SW480 (cell line): ENCODE measurements at places on chromosomes 12 and 14.

DNA sequence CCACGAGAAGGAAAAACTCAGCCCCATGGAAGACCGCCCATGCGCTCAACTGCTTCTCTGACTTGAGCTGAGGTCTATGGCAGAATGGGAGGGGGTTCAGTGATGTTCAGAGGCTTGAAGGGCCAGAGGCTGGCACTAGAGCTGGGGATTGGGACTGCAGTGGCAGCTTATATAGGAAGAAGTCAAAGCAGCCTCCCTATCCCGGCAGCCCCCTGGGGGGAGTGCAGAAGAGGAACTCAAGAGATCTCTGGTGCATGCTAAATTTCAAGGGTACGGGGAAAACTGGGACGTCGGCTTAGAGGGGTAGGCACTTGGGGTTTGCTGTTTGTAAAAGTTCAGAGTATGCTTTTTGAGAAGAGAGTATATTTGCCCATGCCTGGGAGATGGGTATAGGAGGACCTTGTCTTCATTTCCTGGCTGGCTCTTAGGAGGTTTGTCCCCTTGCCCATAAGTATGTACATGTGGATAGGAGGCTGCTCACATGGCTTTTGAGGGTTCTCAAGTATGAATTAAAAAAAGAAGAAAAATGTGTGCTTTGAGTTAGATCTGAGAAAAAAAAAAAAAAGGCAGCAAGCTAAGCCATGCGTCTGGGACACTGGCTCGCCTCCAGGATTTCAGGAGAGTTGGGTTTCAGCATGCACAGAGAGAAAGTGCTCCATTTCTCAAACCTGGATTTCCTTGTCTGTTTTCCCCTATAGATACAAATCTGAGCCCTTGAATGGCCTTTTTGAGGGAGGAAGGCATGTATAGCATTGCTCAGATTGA is 3.2 kb upstream of the MEG3 start:
- DNase-seq = no peak

- no peak for DNase-seq
Observed at GRCh38 chr14:24808412-24808811, 174.4 kb upstream of the GZMB start.

- DNase-seq = no peak
Observed at GRCh38 chr14:72590577-72590976, 303.3 kb downstream of the DPF3 start.

DNA sequence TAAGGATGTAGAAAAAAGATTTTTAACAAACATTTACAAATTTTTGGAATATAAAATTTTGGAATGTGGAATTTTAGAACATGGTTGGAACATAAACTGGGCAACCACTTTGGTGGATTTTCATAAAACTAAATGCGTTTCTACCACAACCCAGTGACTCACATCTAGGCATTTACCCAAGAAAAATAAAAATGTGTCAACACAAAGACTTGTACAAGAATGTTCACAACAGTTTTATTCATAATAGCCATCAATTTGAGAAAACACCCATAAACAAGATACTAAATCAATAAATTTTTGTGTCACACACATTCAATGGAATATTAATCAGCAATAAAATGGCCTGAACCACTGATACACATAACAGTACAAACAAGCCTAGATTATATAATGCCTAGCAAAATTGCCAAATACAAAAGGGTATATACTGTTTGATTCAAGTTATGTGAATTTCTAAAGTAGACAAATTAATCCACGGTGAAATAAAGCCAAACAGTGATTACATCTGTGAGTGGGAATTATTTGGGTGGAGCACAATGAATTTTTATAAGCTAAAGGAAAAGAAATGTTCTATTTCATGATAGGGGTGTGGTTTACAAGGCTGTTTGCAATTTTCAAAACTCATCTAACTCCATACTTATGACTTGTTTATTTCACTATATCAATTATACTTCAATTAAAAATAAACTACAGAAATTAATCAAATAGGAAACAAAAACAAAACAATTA is 415.2 kb upstream of the OR4E1 start:
- no peak for DNase-seq

GRCh38 chr14:89178800-89179535 is 238.1 kb downstream of the FOXN3 start:
- DNase-seq = no peak

- no peak for DNase-seq
Observed at GRCh38 chr12:66190519-66191370, 1.7 kb downstream of the IRAK3 start.

DNA sequence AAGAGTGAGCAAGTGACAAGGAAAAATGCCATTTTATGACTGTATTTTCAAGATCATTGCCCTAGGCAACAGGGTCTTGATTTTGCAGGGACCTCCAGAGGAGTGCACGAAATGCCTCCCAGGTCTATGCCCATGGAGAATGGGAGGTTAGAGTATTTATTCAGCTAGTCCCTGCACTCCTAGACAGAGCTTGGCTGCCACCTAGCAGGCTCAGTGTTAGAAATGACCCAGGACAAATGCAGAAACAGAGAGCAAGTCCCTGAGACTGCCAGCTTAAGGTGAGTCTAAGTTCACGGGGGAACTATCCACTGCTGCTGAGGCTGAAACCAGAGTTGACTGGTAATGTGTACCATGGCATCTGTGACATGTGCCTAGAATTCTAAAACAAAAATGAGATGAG is 506.4 kb downstream of the MED13L start:
- peak; percentile 24 for DNase-seq

DNA sequence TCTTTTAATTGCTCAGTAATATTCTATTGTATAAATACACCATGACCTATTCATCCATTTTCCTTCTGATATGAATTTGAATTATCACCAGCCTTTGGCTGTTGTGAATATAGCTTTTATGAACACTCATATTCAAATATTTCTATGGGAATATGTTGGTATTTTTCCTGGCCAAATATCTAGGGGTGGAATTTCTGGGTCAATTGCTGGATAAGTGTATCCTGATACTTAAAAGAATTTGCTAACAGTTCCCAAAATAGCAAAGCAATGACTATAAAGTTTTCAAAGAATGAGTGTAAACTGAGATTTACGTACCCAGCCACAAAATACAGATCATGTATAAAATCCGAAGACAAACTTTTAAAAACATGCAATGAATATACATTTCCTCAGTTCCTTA is 148.7 kb upstream of the CLEC14A start:
- no peak for DNase-seq

DNA sequence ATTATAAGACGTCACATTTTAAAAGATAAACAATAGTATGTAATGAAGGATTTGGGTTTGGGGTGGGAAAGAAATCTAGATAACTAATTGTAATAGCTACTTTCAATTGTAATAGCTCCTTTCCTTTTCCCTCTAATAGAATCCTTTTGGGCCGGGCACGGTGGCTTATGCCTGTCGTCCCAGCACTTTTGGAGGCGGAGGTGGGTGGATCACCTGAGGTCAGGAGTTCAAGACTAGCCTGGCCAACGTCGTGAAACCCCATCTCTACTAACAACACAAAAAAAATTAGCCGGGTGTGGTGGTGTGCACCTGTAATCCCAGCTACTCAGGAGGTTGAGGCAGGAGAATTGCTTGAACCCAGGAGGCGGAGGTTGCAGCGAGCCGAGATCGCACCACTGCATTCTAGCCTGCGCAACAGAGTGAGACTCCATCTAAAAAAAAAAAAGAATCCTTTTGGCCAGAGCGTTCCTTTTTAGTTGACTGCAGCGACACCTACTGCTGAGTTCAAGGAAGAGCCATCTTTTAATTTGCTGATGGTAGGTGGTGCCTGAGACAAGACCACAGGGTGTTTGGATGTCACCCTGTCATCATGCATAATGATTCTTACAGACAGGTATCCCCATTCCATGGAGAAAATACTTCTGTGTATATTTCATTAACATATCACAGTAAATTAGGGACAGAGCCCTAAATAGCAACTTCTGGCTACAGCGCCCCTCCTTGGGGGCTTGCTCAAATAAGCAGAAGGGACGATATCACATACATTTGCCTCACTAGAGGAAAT is 79.5 kb downstream of the ARMH4 start:
- peak; percentile 75 for DNase-seq

DNA sequence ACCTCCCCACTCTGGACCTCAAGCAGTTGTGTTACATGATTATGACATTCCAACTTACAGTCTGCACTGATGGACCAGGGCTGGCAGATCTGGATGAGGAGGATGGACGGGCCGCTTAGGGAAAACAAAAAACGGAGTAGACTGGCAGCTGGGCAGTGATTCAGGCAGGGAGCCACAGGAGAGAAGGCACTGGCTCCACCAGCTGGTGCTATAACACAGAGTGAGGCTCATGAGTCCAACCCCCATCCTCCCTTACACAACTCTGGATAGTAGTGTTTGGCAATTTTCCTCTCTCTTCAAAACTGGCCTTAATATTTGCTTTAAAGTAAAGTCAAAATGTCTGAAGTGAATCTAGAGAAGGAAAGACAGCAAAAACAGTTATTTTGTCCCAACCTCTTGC is 9.7 kb upstream of the RIC8B start:
- DNase-seq = no peak

- DNase-seq = peak; percentile 20
Observed at GRCh38 chr12:15855646-15856045, 26.5 kb upstream of the STRAP start.

DNA sequence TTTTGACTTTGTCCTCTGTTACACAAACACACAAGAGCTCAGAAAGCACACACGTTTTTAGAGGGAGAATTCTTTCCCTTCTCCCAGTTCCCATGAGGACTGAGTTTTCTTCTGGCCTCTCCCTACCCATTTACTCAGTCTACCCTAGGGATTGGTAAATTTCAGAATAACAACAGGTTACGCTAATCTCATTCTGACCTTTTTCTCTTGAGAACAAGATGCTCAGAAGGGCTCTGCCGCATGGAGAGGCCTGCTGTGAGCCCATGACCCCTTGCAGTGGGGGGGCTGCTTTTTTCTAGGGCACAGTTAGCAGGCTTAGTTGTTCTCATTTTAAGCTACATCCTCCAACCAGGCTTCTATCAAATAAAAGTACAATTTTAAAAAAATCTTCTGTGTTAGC is 69.5 kb downstream of the GPR135 start:
- no peak for DNase-seq

DNA sequence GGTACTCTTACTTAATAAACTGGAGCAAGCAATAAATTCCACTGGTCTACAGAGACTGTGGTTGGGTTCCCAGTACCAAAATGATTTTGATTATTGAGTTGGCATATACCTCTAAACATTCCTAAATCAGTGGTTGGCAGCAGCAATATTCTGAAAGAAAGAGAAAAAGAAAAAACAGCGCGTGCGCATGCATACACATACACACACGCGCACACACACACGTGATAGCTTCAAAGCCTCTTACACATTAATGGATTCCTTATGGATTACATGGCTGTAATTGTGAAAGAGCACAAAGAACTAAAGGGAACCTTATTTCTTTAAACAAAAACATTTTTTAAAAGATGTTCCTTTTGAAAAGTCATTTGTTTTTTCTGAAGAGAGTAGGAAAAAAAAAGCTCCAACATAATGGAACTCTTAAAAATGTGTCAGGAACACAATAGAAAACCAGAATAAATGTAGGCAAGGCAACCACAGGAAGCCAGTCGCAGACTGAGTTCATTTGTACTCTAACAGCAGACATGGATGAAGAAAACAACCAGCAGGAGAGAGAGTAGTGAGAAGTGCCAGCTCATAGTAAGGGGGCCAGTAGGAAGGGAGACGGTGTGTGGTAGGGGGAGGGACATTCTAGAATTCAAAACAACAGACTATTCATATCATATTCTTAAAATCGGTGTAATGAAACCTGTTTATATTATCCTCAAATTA is 80.0 kb downstream of the DRAM1 start:
- DNase-seq = no peak

DNA sequence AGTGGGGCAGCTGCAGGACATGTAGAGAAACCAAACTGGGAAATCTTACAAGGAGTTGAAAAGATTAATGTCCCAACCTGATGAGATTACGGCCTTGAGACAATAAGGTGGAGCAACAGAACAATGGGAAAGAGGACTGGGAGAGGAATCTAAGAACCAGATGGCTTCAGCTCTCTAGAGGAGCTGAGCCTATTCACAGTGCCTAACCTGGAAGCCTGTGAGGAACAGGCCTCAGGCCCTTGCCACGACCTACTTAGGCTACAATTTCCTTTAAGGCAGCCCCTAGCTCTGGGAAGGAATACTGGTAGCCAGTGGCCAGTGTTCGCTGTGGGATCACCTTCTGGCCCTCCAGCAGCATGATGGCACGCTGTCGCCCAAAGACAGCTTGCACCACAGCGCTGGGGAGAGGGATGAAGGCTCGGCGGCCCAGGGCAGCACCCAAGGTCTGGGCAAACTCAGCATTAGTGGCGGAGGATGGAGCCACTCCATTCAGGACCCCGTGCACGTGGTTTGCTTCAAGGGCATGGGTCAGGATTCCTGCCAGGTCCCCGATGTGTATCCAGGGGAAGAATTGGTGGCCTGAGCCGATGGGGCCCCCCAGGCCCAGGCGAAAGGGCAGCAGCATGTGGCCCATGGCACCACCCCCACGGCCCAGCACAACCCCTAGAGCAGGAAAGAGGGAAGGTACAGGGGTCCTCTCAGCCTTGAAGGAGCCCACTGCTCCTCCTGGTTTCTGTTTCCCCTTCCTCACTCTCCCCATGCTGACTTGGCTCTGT is 2.6 kb downstream of the SDR39U1 start:
- DNase-seq = no peak

- no peak for DNase-seq
Observed at GRCh38 chr12:106321139-106321850, 18.8 kb downstream of the TCP11L2 start.

GRCh38 chr14:68584786-68585185 is 208.1 kb downstream of the ZFP36L1 start:
- DNase-seq = no peak

DNA sequence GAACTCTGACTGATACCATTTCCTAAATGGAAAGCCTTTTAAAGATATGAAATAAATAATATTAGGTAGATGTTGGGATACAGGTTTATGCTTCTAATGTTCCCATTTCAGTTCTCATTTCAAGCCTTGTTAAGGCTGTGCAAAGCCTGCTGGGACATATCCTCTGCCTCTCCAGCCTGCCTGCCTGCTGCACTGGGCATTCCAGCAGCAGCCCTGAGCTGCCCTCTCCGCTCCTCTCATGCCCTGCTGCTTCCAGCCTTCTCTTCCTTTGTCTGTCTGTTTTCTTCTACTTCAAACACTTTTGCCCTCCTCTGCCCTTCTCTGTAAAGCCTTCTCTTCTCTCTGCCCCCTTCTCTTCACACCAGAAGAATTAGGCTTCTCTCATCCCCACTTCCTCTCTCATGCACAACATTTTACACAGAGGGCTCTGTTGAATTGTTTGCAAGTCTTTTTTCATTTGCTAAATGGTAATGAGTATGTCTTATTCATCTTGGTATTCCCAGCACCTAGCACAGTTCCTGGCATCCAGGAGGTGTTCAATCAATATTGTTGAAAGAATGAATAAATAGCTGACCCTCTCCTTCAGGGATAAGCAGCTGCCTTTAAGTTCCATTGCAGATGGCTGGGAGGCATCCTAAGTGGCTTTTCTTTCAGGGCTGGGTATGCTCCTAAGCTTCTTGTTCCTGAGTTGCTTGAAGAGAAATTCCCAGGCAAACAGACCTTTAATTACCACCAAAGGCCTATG is 292.3 kb downstream of the TMEM117 start:
- no peak for DNase-seq

- peak; percentile 84 for DNase-seq
Observed at GRCh38 chr12:103924761-103925641, 5.2 kb upstream of the HSP90B1 start.

- no peak for DNase-seq
Observed at GRCh38 chr12:104951759-104952509, 6.2 kb downstream of the SLC41A2 start.

GRCh38 chr14:95111507-95112164 is 45.7 kb downstream of the DICER1 start:
- no peak for DNase-seq
